ENCODE measurements at places on chromosomes 1 and 21. TPM values are rescaled to one million over a fixed set of nuclear protein-coding genes. Genes with fewer than 3 reads are reported as not detected.

DNA sequence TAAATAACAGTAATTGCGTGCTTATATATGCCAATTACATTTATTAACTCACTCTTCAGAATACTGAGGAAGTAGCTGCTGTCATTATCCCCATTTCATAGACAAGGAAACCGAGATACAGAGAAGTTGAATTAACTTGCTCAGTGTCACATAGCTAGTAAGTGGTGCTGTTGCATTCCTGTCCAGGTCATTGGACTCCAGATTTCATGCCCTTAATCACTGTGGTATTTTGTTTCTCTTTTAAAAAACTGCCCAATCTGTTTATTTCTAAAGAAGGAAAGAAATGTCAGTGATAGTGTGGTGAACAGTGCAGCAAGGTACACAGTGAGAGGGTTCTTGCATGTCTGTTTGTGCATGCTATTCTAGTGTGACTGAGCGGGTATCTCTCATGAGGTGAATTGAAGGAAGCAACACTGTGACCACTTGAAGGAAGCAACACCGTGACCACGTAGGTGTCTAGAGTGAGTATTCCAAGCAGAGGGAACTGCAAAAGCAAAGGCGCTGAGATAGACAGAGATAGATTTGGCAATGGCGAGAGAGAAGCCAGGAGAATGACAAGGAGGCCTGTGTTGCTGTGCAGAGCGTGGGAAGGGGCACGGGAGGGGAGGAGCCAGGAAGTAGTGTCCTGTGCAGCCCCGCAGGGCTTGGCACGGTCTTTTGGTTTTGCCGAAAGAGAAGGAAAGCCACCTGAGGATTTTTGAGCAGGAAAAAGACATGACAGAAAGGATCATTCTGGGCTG lies 95.9 kb downstream of the CAMTA1 start:
- H3K27ac ChIP-seq, result peak overlapping the region; percentile 71
- H3K27me3 ChIP-seq, result no peaks in the 10 kb centered on the region
- no peaks in the 10 kb centered on the region for H3K4me1 ChIP-seq
- DNase-seq, result no peak

DNA sequence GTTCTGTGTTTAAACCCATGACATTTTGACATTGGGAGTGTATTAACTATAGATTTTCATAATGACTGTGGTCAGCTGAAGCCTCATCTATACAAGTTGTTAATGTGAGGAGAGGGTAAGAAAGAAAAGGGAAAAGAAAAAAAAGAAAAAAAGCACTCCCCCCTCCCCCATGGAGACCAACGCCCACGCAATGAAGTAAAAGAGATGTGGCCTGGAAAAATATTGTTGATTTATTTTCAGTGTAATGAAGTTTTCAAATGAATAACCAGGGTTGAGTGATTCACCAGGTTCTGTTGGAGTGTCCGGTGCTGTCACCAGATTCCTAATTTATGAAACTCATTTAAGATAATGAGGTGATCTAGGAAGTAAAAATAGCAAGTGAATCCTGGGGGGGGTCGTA lies 4.7 kb downstream of the RNF220 start:
- H3K4me1 ChIP-seq, result peaks cover 7% of the 10 kb centered on the region
- no peak for DNase-seq
- no peaks in the 10 kb centered on the region for H3K36me3 ChIP-seq
- H3K4me3 ChIP-seq, result no peak overlapping the region
- H3K27me3 ChIP-seq, result peaks cover 100% of the 10 kb centered on the region

DNA sequence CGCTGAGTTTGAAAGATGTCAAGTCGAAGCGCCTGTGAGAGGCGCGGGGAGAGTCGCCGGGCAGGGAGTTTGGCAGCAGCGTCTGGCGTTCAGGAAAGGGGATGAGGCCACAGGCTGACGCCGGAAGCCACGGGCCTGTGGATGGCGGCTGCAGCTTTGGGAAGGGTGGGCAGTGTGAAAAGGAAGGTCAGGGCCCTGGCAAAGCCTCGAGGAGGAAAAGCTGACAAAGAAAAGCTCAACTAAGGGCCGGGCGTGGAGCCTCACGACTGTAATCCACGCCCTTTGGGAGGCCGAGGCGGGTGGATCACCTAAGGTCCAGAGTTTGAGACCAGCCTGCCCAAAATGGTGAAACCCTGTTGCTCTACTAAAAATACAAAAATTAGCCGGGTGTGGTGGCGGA lies 25.2 kb upstream of the COX20 start:
- H3K27me3 ChIP-seq, result no peaks in the 10 kb centered on the region
- DNase-seq, result no peak
- no peak overlapping the region for H3K4me3 ChIP-seq
- H3K27ac ChIP-seq, result no peak overlapping the region
- H3K4me1 ChIP-seq, result no peaks in the 10 kb centered on the region
- H3K36me3 ChIP-seq, result no peaks in the 10 kb centered on the region

- H3K36me3 ChIP-seq, result no peaks in the 10 kb centered on the region
- H3K27me3 ChIP-seq, result no peaks in the 10 kb centered on the region
- H3K4me3 ChIP-seq, result no peak overlapping the region
- no peak for DNase-seq
Measured at GRCh38 chr1:6508816-6509189, 17.3 kb upstream of the PLEKHG5 start.

- no peaks in the 10 kb centered on the region for H3K36me3 ChIP-seq
- no peak overlapping the region for H3K4me3 ChIP-seq
- no peaks in the 10 kb centered on the region for H3K27me3 ChIP-seq
- H3K27ac ChIP-seq, result no peak overlapping the region
Measured at GRCh38 chr21:21952566-21952965, 954.4 kb downstream of the NCAM2 start.

DNA sequence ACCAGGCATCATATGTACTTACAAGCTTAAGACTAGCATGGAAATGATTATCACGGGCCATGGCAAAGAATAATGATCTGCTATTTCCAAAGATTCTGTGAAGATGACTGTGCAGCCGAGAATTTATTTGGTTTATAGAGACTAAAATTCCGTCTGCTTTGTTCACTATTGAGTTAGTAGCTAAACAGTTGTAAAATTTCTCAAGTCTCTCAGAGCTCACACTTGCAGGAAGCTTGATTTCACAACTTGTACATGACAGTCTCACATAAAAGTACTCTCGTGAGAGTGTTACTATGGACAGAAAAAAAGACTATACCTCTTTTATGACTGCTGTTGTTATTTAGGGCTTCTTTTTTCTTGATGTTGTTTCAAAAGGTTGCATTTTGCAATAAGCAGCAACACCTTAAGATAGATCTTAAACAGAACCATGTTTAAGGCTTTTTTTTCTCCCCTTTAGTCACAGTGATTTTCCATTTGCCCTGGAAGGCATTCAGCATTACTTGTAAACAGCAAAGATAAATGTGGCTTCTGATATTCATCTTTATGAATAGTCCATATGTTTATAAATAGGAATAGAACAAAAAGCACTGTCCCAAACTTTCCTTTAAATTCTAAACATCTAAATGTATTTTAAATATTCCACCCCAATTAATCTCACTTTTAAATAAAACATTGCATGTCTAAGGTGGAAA lies 24.8 kb downstream of the ST6GALNAC5 start:
- no peaks in the 10 kb centered on the region for H3K27me3 ChIP-seq
- no peak overlapping the region for H3K27ac ChIP-seq
- no peak overlapping the region for H3K4me3 ChIP-seq
- no peak for DNase-seq
- H3K36me3 ChIP-seq, result no peaks in the 10 kb centered on the region

DNA sequence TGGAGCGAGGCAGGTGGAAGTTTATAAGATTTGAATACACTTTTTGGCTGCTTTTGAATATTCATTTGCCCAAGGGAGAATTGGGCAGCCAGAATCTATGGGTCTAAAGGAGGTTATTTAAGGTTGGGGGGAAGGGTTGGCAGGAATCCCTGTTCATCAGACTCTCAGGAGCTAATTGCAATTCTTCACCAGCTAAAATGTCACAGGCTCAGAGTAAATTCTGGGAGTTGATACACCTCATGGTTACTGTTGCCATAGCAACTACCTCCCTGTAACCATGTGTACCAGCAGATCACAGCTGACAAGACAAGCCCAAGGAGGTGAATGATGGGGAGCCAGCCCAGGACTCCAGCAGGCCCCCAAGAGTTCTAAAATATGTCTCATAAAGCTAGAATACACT lies 75.5 kb downstream of the CAMK2N1 start:
- H3K27me3 ChIP-seq, result no peaks in the 10 kb centered on the region
- no peaks in the 10 kb centered on the region for H3K36me3 ChIP-seq
- no peak for DNase-seq
- H3K27ac ChIP-seq, result no peak overlapping the region
- H3K4me3 ChIP-seq, result no peak overlapping the region
- H3K4me1 ChIP-seq, result peaks cover 4% of the 10 kb centered on the region

GRCh38 chr1:157114183-157115121 lies 14.8 kb upstream of the ETV3L start:
- no peak overlapping the region for H3K4me3 ChIP-seq
- H3K27me3 ChIP-seq, result no peaks in the 10 kb centered on the region
- H3K27ac ChIP-seq, result no peak overlapping the region
- H3K36me3 ChIP-seq, result no peaks in the 10 kb centered on the region

GRCh38 chr1:74779750-74780149 lies 46.8 kb downstream of the TYW3 start:
- no peaks in the 10 kb centered on the region for H3K4me1 ChIP-seq
- H3K36me3 ChIP-seq, result no peaks in the 10 kb centered on the region
- no peak overlapping the region for H3K4me3 ChIP-seq
- H3K27me3 ChIP-seq, result no peaks in the 10 kb centered on the region
- DNase-seq, result no peak

DNA sequence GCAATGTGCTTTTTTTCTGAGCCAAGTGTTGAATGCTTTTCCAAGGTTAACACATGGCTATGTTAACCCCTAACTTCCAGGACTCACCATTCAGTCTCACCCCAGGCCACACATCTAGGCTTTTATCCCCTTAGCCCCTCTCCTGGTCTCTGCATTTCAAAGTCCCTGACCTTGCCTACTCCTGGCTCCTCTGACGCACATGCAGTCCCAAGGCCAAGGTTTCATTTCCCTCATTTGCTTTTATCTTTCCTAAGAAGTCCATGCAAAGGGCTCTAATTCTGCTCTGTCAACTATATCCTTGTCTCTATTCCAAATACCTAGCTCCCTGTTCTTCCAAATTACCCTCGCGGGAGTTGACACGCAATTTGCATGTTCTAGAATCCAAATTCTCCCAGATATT lies 25.4 kb downstream of the SLC30A10 start:
- H3K27ac ChIP-seq, result no peak overlapping the region
- H3K4me3 ChIP-seq, result no peak overlapping the region
- no peak for DNase-seq
- H3K36me3 ChIP-seq, result no peaks in the 10 kb centered on the region
- H3K4me1 ChIP-seq, result no peaks in the 10 kb centered on the region

DNA sequence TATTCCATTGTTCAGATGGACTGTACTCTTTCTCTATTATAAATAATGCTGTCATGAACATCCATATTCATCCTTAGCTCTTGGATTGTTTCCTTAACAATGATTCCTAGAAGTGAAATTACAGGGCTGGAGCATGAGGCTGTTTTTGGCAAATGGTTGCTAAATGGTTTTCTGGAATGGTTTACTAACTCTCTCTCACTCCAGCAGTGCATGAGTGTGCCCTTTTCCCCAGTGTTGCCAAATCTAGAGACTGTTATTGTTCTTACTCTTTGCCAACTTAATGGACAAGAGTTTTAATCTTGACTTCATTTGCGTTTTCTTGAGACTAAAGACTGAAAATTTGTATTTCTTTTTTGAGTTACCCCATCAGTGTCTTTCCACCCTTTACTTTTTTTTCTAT lies 113.0 kb downstream of the PAPPA2 start:
- no peak overlapping the region for H3K27ac ChIP-seq
- H3K4me3 ChIP-seq, result no peak overlapping the region
- H3K27me3 ChIP-seq, result no peaks in the 10 kb centered on the region
- no peaks in the 10 kb centered on the region for H3K4me1 ChIP-seq

- no peak for DNase-seq
- no peaks in the 10 kb centered on the region for H3K36me3 ChIP-seq
- H3K27ac ChIP-seq, result peak within 1 kb of the TSS; percentile 94
- H3K4me1 ChIP-seq, result peaks cover 18% of the 10 kb centered on the region
Measured at GRCh38 chr1:156284112-156284511, at the start of gene TMEM79. Gene TMEM79 (plus strand): TSS chr1:156284325. CDS start chr1:156285227, 902 bp downstream.

- H3K36me3 ChIP-seq, result no peaks in the 10 kb centered on the region
- no peaks in the 10 kb centered on the region for H3K4me1 ChIP-seq
- no peak for DNase-seq
Measured at GRCh38 chr1:228752258-228752657, 17.0 kb downstream of the RHOU start.

GRCh38 chr1:169779970-169780369 lies 14.7 kb downstream of the METTL18 start:
- no peaks in the 10 kb centered on the region for H3K4me1 ChIP-seq
- no peaks in the 10 kb centered on the region for H3K27me3 ChIP-seq
- no peak overlapping the region for H3K4me3 ChIP-seq

- peaks cover 7% of the 10 kb centered on the region for H3K4me1 ChIP-seq
- H3K27ac ChIP-seq, result no peak overlapping the region
- no peak for DNase-seq
- H3K36me3 ChIP-seq, result no peaks in the 10 kb centered on the region
- no peak overlapping the region for H3K4me3 ChIP-seq
Measured at GRCh38 chr1:67650061-67650460, 34.9 kb upstream of the GADD45A start.

- H3K4me1 ChIP-seq, result no peaks in the 10 kb centered on the region
- no peak overlapping the region for H3K4me3 ChIP-seq
- no peaks in the 10 kb centered on the region for H3K36me3 ChIP-seq
- no peak for DNase-seq
Measured at GRCh38 chr1:184905601-184906322, 68.5 kb downstream of the NIBAN1 start.

DNA sequence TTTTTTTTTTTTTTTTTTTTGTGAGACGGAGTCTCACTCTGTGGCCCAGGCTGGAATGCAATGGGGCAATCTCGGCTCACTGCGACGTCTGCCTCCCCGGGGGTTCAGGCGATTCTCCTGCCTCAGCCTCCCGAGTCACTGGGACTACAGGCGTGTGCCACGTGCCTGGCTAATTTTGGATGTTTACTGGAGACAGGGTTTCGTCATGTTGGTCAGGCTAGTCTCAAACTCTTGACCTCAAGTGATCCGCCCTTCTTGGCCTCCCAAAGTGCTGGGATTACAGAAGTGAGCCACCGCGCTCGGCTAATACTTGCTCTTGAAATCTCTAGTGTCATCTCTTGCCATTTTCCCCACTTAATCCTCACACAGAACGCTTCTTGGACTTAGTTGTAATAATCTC lies 1.1 kb upstream of the SYCP1 start:
- no peak overlapping the region for H3K4me3 ChIP-seq
- H3K27me3 ChIP-seq, result peaks cover 23% of the 10 kb centered on the region
- no peaks in the 10 kb centered on the region for H3K36me3 ChIP-seq
- H3K27ac ChIP-seq, result no peak overlapping the region
- no peaks in the 10 kb centered on the region for H3K4me1 ChIP-seq

DNA sequence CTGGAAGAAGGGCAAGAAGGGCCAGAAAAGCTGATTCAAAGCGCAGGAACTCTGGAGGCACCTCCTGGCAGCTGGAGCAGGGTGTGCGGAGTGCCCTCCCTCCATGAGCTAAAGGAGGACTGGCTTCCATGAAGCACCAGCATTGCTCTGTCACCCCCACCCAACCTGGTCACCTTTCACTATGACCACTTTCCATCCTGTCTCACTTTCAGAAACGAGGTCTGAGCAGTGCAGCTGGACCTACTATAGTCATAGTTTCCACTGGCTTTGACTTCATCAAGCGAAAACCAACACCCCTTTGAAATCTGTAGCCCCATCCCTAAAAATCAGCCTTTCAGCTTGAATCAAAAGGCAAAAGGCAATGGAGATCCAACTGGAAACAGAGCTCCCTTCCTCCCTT lies 84.8 kb upstream of the CACNA1E start:
- H3K27me3 ChIP-seq, result no peaks in the 10 kb centered on the region
- H3K4me1 ChIP-seq, result no peaks in the 10 kb centered on the region
- H3K4me3 ChIP-seq, result no peak overlapping the region

FCGR1A gene
- total RNA-seq, result 2.8 TPM

PADI2 gene
- 0.32 TPM for total RNA-seq

USP48 gene
- total RNA-seq, result 86.9 TPM

FGGY gene
- total RNA-seq, result 16.2 TPM

GNAT2 gene
- not detected for total RNA-seq

B3GALT6 gene
- total RNA-seq, result 16.0 TPM

RAVER2 gene
- total RNA-seq, result 17.0 TPM

Data from breast epithelium (tissue), 4 donors.